Progenitor cell of endocrine pancreas (in vitro differentiated cells): ENCODE measurements at places on chromosomes 3 and 15.

DNA sequence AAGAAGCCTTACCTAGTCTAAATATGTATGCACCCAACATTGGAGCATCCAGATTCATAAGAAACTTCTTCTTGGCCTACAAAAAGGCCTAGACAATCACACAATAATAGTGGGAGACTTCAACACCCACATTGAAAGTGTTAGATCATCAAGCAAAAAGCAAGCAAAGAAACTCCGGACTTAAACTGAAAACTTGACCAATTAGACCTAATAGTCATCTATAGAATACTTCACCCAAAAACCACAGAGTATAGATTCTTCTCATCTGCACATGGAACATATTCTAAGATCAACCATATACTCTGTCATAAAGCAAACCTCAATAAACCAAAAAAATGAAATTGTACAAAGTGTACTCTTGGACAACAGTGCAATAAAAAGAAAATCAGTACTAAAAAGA is 22.3 kb upstream of the OR5K4 start:
- no peak for DNase-seq

DNA sequence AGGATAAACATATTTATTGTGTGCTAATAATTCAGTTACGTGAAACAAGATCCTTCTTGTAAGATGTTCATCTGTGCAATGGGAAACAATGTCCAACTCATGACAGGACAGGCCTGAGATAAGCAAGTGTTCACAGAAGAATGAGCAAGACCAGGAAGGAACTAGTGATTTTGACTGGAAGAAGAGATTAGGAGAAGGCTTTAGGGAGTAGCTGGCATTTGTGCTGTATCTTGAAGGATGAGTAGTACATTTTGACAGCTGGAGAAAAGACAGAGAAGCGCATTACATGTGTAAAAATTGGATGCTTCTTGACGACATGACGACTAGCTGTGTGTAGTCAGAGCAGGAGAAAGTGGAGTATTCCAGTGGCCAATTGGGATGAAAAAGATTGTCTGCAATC is 48.4 kb downstream of the GBE1 start:
- DNase-seq, result no peak

GRCh38 chr15:74680456-74680855 is 15.4 kb downstream of the EDC3 start:
- DNase-seq, result no peak

GRCh38 chr3:152160350-152161011 is 108.2 kb upstream of the MBNL1 start:
- DNase-seq, result no peak

- DNase-seq, result no peak
Measured at GRCh38 chr3:35708394-35709271, 69.3 kb downstream of the ARPP21 start.
